ENCODE measurements at places on chromosomes 11 and 22.

- no peak overlapping the region for H3K27ac ChIP-seq
- H3K4me1 ChIP-seq: peaks cover 11% of the 10 kb centered on the region
- no peaks in the 10 kb centered on the region for H3K27me3 ChIP-seq
- H3K4me3 ChIP-seq: no peak overlapping the region
- H3K36me3 ChIP-seq: peaks cover 100% of the 10 kb centered on the region
These were observed 41.5 kb upstream of the PPARA start for GRCh38 chr22:46108564-46109473.

GRCh38 chr11:19725379-19726079 lies 12.9 kb downstream of the NAV2 start:
- peaks cover 15% of the 10 kb centered on the region for H3K36me3 ChIP-seq
- DNase-seq: no peak
- no peak overlapping the region for H3K27ac ChIP-seq

- peaks cover 30% of the 10 kb centered on the region for H3K36me3 ChIP-seq
- no peaks in the 10 kb centered on the region for H3K4me1 ChIP-seq
- H3K27me3 ChIP-seq: no peaks in the 10 kb centered on the region
- H3K27ac ChIP-seq: no peak overlapping the region
- no peak overlapping the region for H3K4me3 ChIP-seq
These were observed 38.4 kb downstream of the CLTCL1 start for GRCh38 chr22:19253143-19253542.

DNA sequence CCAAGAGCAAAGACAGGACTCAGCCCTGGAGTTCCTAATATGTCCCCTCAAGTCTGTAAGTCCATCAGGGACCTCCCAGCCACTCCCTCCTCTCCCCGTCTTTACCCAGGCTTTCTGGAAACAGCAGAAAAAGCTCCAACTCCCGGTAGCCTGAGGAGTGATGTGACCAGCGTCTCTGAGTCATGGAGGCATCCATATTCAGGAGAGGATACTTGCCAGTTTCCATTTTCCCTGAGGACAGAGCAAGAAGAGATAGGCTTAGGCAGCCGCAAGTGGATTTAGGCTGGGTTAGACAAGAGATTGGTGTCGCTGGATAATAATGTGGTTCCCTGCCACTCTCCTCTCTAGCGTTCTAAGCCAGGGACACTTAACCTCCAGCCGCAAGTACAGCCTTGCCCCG lies 206.6 kb downstream of the GRIK4 start:
- H3K36me3 ChIP-seq: no peaks in the 10 kb centered on the region
- H3K4me3 ChIP-seq: no peak overlapping the region
- no peak for DNase-seq
- no peaks in the 10 kb centered on the region for H3K4me1 ChIP-seq

- no peak overlapping the region for H3K27ac ChIP-seq
- peaks cover 26% of the 10 kb centered on the region for H3K27me3 ChIP-seq
- no peak overlapping the region for H3K4me3 ChIP-seq
- no peaks in the 10 kb centered on the region for H3K36me3 ChIP-seq
- DNase-seq: no peak
These were observed 3.5 kb upstream of the PDGFB start for GRCh38 chr22:39248254-39248653.

DNA sequence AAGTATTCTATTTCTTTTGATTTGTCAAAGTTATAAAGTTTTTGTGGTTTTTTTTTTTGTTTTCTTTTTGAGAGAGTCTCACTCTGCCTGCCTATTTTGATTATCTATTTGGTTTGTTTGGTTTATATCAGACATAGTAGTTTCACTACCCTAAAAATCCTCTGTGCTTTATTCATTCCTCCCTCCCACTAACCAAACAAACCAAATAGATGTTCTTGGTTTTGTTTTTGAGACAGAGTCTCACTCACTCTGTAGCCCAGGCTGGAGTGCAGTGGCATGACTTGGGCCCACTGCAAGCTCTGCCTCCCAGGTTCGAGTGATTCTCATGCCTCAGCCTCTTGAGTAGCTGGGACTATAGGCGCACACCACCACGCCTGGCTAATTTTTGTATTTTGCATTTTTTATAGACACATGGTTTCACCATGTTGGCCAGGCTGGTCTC lies 67.9 kb downstream of the ENTHD1 start:
- no peaks in the 10 kb centered on the region for H3K36me3 ChIP-seq
- DNase-seq: no peak
- H3K4me3 ChIP-seq: no peak overlapping the region
- no peak overlapping the region for H3K27ac ChIP-seq

DNA sequence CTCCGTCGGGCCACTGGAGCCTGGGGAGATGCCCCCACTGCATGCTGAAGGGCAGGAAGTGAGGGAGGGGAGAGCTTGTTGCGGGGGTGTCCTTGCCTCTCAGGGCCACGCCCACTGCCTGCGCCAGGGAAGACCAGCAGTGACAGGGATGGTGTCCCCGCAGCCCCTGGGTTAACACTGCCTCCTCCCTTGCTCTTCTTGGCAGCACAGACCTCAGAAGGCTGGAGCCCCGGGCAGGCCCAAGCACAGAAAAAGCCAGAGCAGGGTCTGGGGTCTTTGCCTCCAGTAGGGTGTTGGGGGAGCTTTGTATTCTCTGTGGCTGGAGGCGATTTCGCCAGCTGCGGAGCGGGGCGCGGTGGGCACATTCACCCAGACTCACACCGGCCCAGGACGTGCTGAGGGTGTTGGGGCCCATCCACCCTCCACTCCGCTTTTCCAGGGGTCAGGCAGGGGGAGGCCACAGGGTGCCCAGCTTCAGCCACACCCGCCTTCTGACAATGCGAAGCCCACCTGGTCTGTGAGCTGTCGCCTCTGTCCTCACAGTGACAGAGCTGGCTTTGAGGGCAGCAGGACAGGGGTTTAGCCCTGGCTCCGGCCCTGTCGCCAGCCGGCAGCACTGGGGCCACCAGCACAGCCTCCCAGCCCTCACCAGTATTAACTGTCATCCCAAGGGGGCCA lies 83.7 kb downstream of the CDKN1C start:
- H3K27me3 ChIP-seq: peaks cover 43% of the 10 kb centered on the region
- no peak overlapping the region for H3K4me3 ChIP-seq
- DNase-seq: no peak
- H3K27ac ChIP-seq: no peak overlapping the region

DNA sequence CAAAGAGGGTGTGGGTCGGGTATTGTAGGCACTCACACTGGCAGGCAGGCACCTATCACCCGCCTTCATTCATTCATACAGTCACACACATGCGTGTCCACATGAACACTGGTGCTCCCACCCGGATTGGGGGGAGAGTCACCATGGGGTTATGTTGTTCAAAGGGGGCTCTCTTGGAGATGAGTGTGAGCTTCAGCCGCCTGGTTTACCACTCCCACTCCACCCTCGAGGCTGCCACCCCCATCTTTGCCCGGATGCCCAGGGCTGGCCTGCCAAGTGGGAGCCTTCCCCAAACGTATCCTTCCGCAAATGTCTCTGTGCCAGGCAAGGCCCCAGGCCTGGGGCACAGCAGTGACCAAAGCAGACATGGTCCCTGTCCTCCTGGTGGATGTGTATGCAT lies 22.6 kb downstream of the MRGPRD start:
- no peaks in the 10 kb centered on the region for H3K36me3 ChIP-seq
- H3K4me1 ChIP-seq: no peaks in the 10 kb centered on the region
- H3K27ac ChIP-seq: no peak overlapping the region
- no peak for DNase-seq
- no peaks in the 10 kb centered on the region for H3K27me3 ChIP-seq

DNA sequence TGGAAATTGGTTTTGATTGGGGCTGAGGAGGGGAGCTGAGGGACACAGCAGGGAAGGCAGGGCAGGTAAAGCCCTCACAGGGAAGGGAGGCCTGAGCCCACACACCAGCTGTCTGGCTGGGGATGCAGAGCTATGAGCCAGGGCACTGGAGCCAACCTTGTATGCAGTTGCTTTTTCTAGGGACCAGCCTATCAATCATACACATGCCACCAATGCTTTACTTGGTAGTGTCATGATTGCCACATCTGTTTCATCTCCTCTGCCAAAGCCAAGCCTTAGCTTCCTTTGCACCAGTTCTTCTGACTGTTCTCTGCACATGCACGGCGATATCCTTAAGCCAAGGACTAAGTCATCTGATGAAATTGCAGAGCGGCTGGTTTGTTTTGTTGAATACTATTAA lies 207.1 kb upstream of the PLET1 start:
- no peak overlapping the region for H3K27ac ChIP-seq
- H3K4me1 ChIP-seq: no peaks in the 10 kb centered on the region
- no peak overlapping the region for H3K4me3 ChIP-seq
- no peaks in the 10 kb centered on the region for H3K36me3 ChIP-seq

Measured in SJSA1 (cell line).